Activated CD8-positive, alpha-beta memory T cell treated with anti-CD3 and anti-CD28 coated beads for 1 hour (primary cell): ENCODE measurements at places on chromosomes 5 and 9.

DNA sequence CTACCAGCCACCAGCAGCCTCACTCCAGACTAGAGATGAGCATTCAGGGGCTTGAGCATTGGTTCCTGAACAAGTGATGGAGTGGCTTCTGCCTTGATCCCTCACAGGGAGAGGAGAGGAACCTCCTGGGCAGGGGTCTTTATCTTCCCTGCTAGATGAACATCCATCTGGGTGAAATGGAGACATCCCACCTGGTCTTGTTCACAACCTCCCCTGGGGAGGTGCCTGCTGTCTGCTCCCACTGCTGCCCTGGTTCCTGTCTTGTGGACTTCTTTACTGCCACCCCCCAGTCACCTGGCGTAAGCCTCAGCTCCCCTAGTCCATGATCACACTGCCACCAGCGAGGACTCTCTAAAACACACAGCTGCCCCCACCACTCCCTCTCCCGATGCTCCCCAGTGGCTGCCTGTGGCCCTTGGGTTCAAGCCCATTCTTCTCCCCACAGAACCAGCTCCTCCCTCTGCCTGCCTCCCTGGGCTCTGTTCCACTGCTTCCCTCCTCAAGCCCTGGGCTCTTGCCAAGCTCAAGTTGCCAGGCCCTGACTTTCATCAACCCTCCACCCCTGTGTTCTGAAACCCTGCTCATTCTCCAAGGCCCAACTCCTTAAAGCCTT is 51.5 kb downstream of the COL15A1 start:
- DNase-seq = no peak

DNA sequence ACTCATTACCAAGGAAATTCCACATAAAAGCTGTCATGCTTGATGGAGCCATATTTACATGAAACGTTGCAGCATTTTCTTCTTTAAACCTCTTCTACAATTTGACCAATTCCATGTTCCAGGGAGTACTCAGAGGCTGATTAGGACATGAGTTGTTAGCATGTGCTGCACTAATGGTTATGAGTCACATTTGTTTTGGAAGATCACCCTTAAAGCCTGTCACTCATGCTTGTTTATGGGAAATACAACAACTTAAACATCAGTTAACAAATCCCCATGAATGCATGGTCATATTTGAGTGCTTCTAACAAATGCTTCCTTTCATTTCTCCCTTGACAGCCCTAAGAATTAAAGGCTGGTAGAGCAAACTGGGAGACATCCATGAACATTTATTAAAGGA is 156.1 kb downstream of the GHR start:
- DNase-seq = no peak

GRCh38 chr9:137477778-137478612 is 18.9 kb upstream of the NSMF start:
- no peak for DNase-seq

DNA sequence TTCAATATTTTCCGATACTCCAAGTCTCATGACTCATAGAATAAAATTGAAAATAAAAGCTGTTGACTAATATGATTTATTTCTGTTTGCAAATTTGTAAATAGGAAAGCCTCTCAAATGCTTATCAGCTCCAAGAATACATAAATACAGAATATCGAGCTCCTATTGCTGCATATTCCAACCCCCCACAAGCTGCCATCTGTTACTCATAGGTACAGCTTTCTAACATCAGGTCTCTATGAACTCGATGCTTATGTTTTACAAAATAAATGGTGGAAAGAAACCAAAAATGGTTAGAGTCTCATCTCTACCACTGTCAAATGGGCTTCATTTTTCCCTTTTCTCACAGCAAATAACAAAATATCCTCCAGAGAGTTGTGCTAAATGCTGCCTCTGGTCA is 631.6 kb upstream of the CDH18 start:
- DNase-seq = no peak

DNA sequence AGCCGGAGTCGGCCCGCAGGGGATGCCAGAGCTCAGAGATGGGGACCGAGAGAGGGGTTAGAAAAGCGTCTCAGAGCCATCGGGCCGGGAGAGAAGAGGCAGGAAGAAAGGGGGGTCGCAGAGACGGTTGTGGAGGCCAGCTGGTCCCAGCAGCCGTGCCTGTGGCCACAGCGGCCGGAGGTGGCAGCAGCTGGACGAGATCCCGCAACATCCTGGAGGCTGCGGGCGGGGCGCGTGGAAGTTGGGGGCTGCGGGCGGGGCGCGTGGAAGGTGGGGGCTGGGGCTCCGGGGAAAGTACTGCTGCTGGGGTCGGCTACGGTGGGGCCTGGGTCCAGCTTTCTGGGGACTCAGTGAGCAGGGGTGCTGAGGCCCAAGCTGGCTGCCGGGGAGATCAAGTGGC is 34.4 kb upstream of the EGFL7 start:
- DNase-seq = no peak

DNA sequence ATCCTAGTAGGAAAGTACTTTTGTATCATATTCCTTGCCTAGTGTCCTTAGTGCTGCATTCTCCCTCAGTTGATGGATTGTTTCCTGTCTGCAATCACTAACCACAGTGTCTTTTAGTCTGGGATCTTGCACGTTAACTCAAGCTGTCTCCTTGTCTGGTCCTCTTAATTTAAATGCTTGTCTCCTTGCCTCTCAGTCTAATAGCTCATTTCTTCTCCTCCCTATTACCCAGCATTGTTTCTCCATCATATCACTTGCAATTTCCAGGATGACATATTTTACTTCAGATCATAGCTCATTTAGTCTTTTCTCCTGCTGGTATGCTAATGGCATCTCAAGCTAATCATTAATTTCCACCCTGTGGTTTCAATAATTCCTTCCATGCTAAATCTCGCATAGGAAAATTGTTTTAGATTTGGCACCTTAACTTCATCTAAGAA is 2052.0 kb upstream of the C9orf72 start:
- no peak for DNase-seq

DNA sequence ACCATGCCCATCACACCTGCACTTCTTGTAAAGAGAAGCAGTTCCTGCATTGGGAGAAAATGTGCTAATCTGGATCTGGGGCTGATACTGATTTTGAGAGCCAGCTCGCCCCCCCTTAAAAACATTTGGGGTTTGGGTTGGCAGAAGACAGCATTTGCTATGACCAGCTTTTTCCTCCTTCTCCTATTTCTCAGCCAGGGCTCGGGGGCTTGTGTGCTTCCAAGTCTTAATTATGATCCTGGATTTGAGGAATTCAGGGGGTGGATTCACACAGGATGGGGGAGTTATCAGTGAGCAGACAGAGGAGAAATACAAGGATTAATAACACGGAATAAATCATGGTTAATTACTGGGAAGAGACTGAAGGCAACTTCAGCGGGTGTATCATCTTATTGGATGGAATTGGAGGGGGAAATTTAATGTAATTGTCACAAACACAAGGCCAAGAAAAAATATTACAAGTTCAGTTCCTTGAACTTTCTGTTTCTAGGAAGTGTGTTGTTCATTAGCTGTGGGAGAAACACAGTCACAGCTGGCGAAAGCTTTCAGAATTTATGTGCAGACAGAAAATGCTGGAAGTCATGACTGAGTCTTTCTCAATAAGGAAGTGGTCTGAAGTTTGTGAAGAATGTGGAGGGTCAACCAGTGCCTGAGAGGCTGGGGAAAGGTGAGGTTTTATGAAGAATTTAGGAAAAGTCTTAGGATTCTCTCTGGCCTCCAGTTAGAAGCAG is 15.3 kb downstream of the C9orf152 start:
- no peak for DNase-seq
